Right renal cortex interstitium (tissue), 3 donors: ENCODE measurements at places on chromosomes 3 and 15.

- DNase-seq = no peak
These were observed 516.6 kb upstream of the ROBO2 start for GRCh38 chr3:76523337-76523736.

DNA sequence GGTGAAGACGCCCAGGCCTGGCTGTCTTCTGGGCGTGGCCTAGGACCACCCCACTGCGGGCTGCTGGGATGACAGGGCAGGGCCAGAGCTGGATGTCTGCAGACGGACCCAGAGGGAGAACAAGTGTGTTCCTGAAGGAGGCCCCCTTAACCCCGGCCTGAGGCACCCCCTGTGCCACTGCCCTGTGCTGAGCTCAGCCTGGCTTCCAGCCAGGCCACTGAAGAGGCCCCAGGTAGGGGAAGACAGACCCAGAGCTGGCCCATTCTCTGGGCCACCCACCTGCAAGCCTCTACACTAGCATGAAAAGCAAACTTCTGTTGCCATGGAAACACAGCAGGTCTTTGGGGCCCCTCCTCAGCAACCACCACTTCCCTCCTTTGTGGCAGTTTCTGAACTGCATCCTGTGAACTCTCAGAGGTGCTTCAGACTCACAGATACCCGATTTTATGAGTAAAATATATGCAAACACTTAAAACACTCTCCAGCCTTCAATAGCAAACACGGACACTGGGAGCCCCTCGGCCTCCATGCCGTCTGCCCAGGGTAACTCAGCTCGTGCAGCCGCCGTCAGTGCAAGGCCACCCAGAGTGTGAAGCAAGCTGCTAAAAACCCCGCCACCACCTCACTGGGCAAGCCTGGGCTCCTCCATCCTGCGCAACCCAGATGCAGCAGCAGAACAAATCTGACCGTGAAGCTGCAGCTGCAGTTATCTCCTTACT lies 42.5 kb downstream of the CMTM6 start:
- DNase-seq = no peak

GRCh38 chr15:39908186-39908585 lies 11.9 kb downstream of the GPR176 start:
- no peak for DNase-seq

- no peak for DNase-seq
These were observed 31.5 kb upstream of the SLC2A2 start for GRCh38 chr3:171058058-171058457.

GRCh38 chr3:39132096-39133092 lies 21.0 kb downstream of the CSRNP1 start:
- no peak for DNase-seq

DNA sequence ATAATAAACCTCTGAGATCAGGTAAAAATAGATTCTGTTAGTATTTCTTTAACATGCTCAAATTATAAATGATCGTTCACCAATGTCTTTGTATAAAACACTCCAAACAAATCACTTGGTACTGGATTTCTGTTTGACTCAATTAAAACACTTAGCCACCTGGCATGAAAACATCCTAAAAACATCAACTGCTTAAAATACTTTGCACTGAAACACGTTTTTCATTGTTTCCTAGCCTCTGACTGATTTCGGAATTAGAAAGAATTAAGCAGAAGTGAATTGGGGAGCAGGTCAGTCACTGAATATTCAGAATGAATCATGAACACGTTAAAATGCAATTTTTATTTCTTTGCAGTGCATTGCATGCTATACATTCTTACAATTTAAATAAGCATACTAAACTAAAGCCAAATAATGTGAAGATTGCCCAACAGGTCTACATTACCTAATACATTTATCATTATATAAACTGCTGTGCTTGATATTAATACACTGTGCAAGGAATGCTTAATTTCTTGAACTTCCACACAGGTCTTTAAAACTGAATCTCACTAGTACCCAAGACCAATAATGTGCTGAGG lies 1.6 kb downstream of the THRB start:
- DNase-seq = no peak

DNA sequence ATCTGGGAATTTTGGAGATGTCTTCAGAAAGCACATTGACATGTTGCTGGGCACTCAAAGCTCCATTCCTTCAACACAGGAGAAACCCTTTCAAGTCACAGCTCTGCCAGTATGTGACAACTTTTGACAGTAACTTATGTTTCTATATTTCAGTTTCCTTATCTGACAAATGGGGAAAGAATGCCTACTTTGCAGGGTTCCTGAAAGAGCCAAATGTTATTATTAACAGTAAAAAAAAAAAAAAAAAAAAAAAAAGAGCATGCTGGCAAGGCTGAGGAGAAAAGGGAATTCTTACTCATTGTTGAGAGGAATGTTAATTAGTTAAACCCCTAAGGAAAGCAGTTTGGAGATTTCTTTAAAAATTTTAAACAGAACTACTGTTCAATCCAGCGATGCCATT lies 272.5 kb upstream of the TGFBR2 start:
- DNase-seq = no peak

DNA sequence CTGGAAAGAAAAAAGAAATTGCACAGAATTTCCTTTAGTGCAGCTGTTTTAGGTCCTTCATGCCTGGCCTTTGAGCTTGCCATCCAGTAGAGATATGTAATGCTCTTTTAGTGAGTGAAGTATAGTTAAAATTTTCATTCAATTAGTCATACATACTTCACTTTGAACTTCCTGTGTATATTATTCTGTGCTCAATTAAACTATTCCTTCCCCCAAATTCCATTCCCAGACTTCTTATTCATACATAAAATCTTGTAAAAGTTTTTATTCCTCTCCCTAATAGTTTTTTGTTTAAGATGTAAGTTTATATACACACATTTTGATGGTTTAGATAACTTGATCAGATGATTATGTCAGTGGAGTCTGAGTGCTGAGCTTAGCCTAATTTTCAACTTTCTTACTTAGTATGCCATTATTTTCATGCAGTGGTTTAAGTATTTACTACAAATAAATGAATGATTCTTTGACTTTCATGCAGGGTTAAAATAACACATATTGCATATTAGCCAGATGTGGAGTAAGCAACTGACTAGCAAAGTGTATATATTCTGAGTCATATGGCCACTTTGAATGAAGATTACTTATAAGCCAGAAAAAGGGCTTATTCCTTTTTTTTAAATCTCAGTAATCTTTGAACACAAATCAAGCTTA lies 42.5 kb upstream of the ABHD10 start:
- DNase-seq = no peak

DNA sequence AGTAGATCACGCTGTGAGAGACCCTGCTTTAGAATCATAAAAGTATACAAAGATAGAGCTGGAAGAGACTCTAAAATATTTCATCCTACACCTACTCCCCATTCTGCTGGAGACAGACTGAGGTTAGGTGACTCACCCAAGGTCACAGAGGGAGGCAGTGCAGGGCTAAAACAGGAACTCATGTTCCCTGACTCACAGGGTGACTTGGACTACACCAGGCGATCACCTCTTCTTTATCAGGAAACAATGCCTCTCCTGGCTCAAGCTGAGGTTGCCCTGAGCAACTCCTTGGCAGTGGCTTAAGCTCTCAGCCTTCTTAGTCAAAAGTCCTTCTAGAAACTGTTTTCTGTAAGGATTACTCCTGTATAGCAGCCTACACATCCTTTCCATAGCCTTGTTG lies 26.4 kb upstream of the TNFAIP8L3 start:
- DNase-seq = no peak

- DNase-seq = no peak
These were observed 279.3 kb upstream of the CTNNB1 start for GRCh38 chr3:40920041-40920440.

DNA sequence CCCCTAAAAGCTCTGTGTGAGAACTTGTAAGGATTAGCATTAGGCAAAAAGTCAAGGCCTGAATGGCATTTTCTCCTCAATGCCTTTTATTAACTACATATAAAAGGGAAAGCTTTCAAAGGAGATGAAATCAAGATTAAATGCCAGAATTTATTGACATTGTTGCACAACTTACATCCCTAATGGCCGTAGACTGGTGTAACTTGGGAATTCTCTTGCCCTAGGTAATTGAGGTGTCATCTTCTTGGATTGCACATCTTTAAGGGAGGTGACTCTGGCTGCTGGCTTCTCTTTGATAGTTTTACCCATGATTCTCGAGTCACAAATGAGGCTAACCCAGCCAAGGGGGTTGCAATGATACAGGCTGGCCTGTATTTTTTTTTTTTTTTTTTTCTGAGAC lies 249.1 kb downstream of the TBL1XR1 start:
- DNase-seq = no peak

- DNase-seq = no peak
These were observed 3.2 kb downstream of the CNBP start for GRCh38 chr3:129180461-129180860.

GRCh38 chr15:85583442-85583841 lies 203.0 kb downstream of the AKAP13 start:
- DNase-seq = no peak

DNA sequence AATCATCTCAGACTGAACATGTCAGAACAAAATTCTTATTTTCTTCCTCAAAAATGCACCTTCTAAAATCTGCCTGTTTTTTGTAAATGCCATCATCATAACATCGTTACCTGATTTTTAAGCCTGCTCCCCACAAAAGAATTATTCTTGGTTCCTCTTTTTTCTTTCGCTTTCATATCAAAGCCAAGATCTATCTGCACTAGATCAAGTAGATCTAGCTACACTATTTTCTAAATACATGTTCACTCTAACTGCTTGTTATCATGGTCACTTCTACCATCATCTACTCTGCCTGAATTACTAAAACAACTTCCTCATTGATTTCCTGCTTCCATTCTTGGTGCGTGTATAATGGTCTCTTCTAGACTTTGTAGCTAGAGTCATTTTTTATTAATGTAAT lies 217.7 kb downstream of the ARPP21 start:
- DNase-seq = no peak
